ENCODE measurements at places on chromosomes 3 and 15.

DNA sequence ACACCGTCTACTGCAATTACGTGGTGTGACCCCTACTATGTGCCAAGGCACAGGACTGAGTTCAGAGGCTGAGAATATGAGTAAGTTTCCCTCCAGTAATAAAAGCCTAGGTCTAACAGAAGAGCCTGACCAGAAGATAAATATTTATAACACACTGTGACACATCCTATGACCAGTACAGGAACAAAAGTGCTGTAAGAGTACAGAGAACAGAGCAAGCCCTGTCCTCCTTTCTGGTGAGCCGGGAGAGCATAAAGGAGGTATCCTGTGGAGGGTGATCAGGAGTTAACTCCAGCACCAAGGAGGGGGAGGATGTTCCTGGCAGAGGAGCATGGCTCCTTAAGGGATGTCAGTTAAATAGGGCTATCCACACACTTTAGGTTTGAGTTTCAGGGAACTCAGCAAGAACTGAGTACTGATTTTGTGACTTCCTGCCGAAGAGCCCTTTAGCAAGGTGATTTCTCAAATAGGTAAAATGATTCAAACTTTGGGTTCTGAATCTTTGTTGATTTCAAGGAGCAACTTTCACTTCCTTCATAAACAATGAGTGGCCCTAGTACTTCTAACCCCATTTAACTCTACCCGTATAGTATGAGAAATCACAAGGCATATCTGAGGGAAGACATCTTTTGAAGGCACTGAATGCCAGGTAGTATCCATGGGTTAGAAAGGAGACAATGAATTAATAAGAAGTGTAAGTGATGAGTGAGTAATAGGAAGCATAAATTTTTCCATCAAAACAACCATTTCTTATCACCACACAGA lies 198.0 kb downstream of the THRB start:
- DNase-seq = peak; percentile 26

DNA sequence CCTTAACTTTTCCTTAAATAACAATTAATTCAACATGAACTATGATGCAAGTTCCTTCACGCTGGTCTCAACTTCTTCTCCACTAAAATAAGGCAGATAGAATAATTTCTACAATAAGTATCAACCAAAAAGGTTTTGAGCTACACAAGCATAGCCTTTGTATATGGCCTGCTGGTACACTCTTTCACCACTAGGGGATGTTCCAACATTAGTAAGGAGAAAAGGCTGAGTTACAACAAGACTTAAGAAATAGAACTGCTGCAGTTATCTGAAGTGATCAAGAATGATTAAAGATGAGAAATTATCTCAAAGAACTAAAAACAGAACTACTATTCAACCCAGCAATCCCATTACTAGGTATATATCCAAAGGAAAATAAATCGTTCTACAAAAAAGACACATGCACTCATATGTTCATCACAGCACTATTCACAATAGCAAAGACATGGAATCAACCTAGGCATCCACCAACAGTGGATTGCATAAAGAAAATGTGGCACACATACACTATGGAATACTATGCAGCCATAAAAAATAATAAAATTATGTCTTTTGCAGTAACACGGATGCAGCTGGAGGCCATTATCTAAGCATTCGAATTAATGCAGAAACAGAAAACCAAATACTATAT lies 14.4 kb downstream of the ATP13A3 start:
- peak; percentile 88 for DNase-seq

DNA sequence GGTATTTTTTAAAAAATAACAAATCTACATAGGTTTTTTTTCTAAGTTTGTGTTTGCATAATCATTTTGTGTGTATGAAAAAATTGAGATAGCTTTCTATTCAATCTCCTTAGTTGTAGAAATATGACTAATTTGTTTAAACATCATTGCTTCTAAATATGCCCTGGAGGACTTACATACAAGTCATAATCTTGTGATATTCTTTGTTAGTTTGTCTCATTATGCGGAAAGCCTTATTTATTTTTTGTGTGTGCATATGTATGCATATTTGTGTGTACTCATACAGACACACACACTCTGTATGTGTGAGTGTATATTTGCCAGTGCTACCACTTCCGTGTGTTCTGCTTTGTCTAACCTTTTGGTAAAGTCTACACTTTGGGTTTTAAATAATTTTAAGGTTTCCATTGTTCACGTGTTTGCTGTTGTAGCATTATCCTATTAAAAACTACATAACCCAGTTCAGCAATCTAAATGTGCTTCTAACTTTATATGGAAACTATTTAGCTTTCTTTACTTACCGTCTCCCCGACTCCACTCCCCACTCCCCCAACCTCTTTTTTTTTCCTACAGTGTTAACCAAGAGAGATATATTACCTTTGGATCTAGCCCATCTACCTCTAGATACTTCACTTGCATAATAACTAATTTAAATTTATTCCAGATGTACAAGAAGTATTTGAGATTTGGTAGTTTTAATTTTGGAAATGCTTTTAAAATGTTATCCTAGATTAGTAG lies 111.7 kb downstream of the FNDC3B start:
- DNase-seq = no peak

DNA sequence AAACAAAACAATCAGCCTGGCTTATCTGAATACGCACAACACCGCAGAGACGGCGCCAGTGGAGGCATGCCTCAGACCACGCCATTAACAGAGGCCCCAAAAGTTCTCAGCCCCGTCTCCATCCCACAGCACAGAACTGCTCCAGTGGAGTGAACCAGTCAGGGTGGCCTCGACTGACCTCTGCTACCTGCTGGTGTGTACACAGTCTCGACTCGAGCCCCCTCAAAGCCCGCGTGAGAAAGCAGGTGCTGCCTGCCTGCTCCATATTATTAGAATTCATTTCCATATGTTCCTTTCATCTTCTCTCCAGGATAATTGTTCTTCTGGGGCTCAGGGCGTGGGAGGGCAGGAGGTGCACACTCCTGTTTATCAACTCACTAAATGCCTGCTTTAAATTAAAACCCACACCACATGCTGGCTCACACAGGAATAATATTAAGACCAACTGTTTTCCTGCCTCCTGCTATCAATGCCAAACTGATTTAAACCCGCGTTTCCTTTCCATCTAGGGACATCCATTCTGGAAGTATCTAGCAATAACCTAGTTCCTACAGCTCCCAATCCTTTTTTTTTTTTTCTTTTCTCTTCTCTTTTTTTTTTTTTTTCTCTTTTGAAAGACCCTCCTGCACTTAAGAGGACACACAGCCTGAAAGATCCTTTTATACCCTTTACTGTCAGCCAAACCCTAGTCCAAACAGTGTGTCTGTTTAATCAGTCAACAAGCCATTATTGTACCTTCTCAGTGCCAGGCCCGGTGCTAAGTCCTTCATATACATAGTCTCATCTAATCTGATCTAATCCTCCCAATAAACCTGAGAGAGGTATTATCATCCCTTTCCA lies 101.2 kb downstream of the TLE3 start:
- no peak for DNase-seq

GRCh38 chr3:193772422-193772763 lies 179.4 kb downstream of the OPA1 start:
- DNase-seq = no peak

DNA sequence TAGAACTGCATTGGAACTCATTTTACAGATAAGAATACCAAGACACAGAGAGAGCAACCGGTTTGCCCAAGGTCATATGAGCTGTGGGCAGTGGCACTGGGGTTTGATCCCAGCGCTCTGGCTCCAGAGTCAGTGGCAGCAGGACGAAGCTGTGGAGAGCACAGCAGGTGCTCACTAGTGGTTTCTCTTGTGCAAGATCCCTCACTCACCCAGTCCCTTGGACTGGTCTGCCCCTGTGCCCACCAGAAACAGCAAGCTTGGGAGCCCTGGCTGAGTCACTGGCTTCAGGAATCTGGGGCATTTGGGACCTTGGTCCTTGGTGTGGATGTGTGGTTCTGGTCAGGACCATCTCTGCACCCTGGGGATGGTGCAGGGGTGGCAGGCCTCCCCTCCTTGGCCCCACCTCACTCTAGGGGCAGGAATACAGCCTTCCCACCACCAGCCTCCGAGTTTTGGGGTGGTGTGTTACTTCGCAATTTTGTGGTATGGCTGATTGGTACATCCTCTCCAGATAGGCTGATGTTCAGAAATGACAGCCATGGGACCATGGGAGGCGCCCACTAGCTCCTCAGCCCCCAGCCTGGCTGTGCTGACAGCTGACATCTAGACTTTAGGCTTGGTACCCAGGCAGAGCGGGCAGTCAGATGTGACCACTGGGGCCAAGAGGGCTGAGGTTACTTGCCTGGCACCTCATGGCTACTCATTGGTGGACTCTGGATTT lies 104.6 kb downstream of the LSM3 start:
- DNase-seq = no peak

GRCh38 chr3:24047513-24047912 lies 102.4 kb downstream of the NR1D2 start:
- DNase-seq = no peak

GRCh38 chr3:48431224-48432029 lies 1.5 kb upstream of the PLXNB1 start:
- no peak for DNase-seq

Measured in pons (tissue), 1 donor.